CD4-positive, CD25-positive, alpha-beta regulatory T cell (primary cell): ENCODE measurements at places on chromosomes 7 and 10. TPM values are rescaled to one million over a fixed set of nuclear protein-coding genes. Genes with fewer than 3 reads are reported as not detected.

The ARHGAP22 gene
- polyA plus RNA-seq: not detected

The STOX1 gene
- polyA plus RNA-seq: not detected

The FAM24B gene
- polyA plus RNA-seq: 9.0 TPM

The IDI2 gene
- not detected for polyA plus RNA-seq

The MNX1 gene
- polyA plus RNA-seq: not detected

The GDF10 gene
- not detected for polyA plus RNA-seq

The ASB10 gene
- not detected for polyA plus RNA-seq

The RARRES2 gene
- polyA plus RNA-seq: not detected

The ADCYAP1R1 gene
- not detected for polyA plus RNA-seq

The GPR15LG gene
- polyA plus RNA-seq: not detected

The EIF5AL1 gene
- polyA plus RNA-seq: 0.29 TPM

DNA sequence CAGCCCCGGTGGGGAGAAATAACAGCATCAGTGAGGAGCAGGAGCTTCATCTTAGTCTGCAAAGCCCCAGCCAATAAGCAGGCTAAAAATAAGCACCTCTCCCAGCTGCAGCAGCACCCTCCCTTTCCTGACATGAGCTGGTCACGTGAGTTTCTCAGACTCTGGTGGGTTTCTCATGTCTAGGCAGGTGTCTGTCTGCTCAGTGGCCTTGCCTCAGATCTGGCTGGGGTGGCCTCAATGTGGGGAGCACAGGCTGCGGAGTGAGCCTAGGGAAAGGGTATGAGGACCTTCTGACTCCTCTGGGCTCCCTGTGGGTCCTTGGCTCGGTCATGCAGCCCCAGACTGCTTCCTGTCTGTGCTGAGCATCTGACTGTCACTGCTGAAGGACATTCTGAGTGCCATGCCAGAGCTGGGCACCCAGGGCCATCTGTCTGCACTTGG lies 81.6 kb upstream of the LRRC4 start:
- H3K4me1 ChIP-seq: peaks cover 26% of the 10 kb centered on the region
- H3K27ac ChIP-seq: no peak overlapping the region
- H3K36me3 ChIP-seq: no peaks in the 10 kb centered on the region
- no peak for DNase-seq
- no peak overlapping the region for H3K4me3 ChIP-seq

DNA sequence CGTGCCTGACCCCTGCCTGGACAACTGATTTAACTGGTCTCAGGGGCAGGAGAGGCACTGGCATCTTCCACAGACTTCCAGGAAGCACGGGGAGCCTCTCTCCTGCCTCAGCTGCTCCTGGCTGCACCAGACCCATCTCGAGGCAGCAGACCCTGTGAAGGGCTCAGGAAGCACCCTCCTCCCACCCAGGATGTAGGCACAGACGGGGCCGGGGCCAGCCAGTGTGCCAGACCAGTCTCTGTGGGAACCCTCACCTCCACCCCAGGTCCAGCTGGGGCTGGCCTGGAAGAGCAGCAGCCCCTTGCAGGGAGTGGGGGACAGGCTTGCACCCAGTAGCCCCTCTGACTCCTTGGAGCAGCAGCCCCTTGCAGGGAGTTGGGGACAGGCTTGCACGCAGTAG lies 56.3 kb downstream of the RASGEF1A start:
- no peak overlapping the region for H3K4me3 ChIP-seq
- DNase-seq: no peak
- H3K27ac ChIP-seq: no peak overlapping the region
- no peaks in the 10 kb centered on the region for H3K4me1 ChIP-seq
- no peaks in the 10 kb centered on the region for H3K27me3 ChIP-seq

GRCh38 chr7:112202816-112203215 lies 3.4 kb downstream of the DOCK4 start:
- H3K36me3 ChIP-seq: no peaks in the 10 kb centered on the region
- H3K27ac ChIP-seq: no peak overlapping the region
- H3K4me1 ChIP-seq: peaks cover 31% of the 10 kb centered on the region
- DNase-seq: no peak

DNA sequence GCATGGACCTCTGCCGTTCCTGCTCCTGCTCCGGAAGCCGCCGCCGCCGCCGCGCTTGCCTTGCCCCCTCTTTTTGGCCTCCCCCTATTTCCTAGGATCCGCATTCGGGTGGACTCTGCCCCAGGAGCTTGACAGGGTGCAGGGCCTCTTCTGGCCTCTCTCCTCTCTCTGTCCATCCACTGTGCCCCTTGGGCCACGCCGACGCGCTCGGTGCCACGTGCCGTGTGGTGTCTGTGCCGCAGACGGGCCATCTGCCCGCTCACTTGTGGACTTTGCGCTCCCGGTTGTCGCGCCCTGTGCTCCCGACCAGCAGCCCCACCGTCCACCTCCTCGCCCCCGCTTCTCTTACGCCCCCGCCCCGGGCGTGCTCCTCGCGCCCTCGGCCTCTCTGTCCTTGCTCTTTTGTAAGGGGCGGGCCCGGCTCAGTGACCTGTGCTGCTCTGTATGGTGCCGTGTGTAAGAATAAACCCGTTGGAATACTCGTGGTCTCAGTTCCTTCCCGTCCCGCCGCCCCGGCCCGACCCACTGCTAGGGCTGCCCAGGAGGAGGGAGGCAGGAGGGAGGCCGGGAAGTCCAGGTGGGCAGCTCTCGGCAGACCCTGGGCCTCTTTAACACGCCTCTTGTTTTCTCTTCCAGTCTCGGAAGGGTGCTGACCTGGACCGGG lies 37.0 kb downstream of the AGAP3 start:
- peaks cover 3% of the 10 kb centered on the region for H3K36me3 ChIP-seq
- no peaks in the 10 kb centered on the region for H3K27me3 ChIP-seq
- H3K27ac ChIP-seq: no peak overlapping the region
- no peak overlapping the region for H3K4me3 ChIP-seq
- no peak for DNase-seq
- H3K4me1 ChIP-seq: no peaks in the 10 kb centered on the region

- no peaks in the 10 kb centered on the region for H3K36me3 ChIP-seq
- H3K4me3 ChIP-seq: no peak overlapping the region
- H3K27me3 ChIP-seq: no peaks in the 10 kb centered on the region
- DNase-seq: no peak
These were observed 100.6 kb downstream of the PLXNA4 start for GRCh38 chr7:132475669-132476116.

- peaks cover 9% of the 10 kb centered on the region for H3K36me3 ChIP-seq
- H3K4me1 ChIP-seq: peaks cover 44% of the 10 kb centered on the region
- H3K27me3 ChIP-seq: no peaks in the 10 kb centered on the region
- H3K4me3 ChIP-seq: peak overlapping the region; percentile 93
These were observed 1.4 kb downstream of the ATP5F1C start for GRCh38 chr10:7789390-7789789.

DNA sequence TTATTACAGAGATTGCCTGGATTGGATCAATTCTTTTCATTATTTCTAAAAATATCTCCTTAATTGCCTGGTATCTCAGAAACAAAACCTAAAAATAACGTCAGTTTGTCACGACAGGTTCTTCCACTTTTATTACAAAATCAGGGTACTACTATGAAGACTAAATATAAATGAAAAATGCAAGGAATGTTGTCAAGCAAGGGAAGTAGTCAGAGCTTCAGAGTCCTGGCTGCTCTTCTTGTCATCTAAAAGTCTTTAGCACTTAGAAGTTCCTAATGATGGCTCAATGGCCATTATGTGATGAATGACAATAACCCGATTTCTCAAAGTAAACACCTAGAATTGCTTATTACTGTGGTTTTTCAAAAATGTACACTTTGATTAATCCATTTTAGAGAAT lies 192.2 kb downstream of the SEMA3A start:
- H3K27me3 ChIP-seq: no peaks in the 10 kb centered on the region
- no peaks in the 10 kb centered on the region for H3K36me3 ChIP-seq
- H3K27ac ChIP-seq: no peak overlapping the region
- H3K4me3 ChIP-seq: no peak overlapping the region
- no peak for DNase-seq
- H3K4me1 ChIP-seq: no peaks in the 10 kb centered on the region

GRCh38 chr7:9600974-9601373 lies 1167.6 kb downstream of the NXPH1 start:
- DNase-seq: no peak
- no peaks in the 10 kb centered on the region for H3K36me3 ChIP-seq
- no peaks in the 10 kb centered on the region for H3K27me3 ChIP-seq
- no peaks in the 10 kb centered on the region for H3K4me1 ChIP-seq
- H3K27ac ChIP-seq: no peak overlapping the region

DNA sequence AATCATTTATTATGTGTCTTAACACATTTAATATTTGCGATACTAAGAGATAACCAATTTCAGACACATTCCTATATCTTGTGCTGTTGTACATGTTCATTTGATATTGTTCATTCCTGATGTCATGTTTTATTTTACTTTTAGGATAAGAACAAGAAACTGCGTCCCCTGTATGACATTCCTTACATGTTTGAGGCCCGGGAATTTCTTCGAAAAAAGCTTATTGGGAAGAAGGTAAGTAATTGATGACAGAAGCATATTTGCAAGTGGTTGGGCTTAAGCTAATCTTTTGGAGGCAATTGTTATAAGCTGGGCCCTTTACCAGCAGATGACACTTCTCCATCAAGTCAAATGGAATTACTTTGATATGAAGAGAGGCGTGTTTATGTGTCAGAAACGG lies 155.3 kb downstream of the SND1 start:
- H3K4me1 ChIP-seq: no peaks in the 10 kb centered on the region
- no peak overlapping the region for H3K4me3 ChIP-seq
- H3K36me3 ChIP-seq: peaks cover 26% of the 10 kb centered on the region
- H3K27me3 ChIP-seq: no peaks in the 10 kb centered on the region

DNA sequence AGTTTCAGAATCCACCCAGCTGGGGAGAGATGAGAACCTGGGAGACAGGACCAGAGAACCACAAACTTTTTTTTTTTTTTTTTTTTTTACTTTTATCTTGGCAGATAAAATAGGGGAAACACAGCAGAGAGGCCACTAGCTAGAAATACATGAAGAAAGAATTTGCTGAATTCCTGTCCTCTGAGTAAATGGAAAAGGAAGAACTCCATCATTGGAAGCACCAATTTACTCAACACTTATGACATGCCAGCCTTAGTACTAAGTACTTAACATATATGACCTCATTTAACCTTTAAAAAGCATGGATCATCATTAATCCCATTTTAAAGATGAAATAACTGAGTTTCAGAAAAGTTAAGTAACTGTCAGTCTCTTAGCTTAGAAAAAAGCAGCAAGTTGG lies 343.0 kb upstream of the NPSR1 start:
- no peaks in the 10 kb centered on the region for H3K27me3 ChIP-seq
- H3K4me3 ChIP-seq: no peak overlapping the region
- H3K36me3 ChIP-seq: no peaks in the 10 kb centered on the region

DNA sequence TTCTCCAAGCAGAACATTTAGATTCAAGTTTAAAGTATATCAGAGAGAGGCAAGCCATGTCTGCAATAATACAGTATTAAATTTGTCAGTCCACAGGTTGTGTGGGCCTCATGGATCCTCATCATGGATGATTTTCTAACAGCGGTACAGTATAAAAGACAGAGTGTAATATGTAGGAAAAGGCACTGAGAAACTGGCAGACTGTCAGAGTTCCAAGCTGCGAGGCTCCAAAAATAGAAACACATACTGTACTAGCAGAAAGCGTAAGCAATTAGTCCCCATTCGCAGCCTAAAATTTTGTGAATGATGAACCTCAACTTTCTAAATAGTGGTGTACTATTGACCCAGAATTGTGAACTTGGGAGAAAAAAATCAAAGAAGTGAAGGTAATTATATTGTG lies 933.3 kb downstream of the XPNPEP1 start:
- no peaks in the 10 kb centered on the region for H3K4me1 ChIP-seq
- no peak for DNase-seq
- H3K36me3 ChIP-seq: no peaks in the 10 kb centered on the region
- H3K27me3 ChIP-seq: no peaks in the 10 kb centered on the region

GRCh38 chr7:132415259-132415658 lies 161.0 kb downstream of the PLXNA4 start:
- DNase-seq: no peak
- H3K4me1 ChIP-seq: no peaks in the 10 kb centered on the region
- no peak overlapping the region for H3K27ac ChIP-seq
- no peaks in the 10 kb centered on the region for H3K36me3 ChIP-seq

GRCh38 chr10:47047577-47048525 lies 136.6 kb downstream of the PTPN20 start:
- H3K4me3 ChIP-seq: no peak overlapping the region
- H3K27me3 ChIP-seq: no peaks in the 10 kb centered on the region
- no peak overlapping the region for H3K27ac ChIP-seq
- peak; percentile 60 for DNase-seq
- peaks cover 9% of the 10 kb centered on the region for H3K4me1 ChIP-seq

DNA sequence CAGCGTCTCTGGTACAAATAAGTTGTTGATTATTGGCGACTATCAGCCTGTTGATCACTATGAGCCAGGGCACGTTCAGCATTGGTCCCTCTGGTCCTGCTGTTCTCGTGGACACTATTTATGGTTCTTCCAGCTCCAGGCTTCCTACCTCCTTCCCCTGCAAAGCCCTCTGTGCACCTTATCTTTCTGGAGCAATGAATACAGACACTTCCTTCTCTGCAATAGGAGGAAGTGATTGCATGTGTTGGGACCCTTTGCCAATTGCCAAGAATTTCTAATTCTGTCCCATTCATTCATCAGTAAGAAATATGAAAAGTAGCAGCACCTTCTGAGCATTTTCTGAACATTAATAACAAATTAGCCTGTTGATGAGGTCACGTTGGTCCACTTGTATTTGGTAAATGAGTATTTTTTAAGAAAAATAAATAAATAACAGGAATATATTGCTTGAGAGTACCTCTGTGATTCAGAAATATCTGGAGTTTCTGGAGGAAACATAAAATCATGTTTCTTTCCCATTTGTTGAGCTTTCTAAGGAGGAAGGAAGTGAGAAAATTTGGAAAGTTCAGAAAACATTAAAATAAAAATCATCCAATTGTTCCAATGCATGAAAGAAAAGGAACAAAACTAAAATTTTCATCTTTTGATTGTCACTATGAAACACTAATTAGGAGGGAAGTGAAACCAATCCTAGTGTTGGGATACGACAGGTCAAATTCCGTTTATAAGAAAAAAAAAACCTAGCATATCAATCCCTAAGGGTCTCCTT lies 259.1 kb upstream of the KLF6 start:
- no peak overlapping the region for H3K4me3 ChIP-seq
- no peaks in the 10 kb centered on the region for H3K36me3 ChIP-seq
- H3K4me1 ChIP-seq: no peaks in the 10 kb centered on the region
- no peak overlapping the region for H3K27ac ChIP-seq

DNA sequence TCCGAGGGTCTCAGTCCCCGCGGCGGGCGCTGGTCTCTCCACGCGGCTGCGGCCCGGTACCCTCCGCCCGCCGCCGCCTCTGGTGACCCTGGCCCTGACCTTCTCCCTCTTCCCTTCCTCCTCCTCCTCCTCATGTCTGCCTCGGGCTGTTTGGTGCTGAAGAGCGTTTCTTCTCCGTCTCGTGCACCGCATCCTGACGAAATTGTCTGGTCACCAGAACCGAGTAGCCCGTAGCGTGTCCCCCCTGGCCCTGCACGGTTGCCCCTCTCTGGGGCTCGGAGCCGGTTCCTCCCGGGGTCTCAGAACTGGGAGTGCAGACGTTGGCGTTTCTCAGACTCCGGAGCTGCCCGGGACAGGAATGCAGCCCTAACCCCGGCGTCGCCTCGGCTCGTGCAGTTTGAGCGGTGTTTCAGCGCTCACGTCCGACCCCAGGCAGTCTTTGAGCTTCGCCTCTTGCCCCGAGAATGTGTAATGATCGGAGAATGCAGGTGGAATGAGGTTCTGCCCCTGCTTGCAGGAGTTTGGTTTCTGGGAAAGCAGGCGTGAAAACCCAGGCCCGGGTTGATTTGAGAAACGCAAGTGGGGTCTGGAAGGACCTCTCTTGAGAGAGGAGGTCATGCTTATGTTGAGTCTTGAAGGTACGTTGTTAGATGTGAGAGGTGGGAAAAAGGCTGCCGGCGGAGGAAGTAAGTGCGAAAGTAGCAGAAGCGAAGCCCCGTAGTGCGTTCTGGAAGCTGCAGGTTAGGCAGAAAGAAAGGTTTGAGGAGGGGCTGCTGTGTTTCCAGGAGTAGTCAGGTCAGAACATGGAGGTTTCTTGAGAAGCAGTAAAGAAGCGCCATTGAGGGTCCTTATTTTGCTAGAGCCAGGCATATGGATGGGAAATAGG lies 743 bp downstream of the RBM17 start:
- H3K27me3 ChIP-seq: no peaks in the 10 kb centered on the region
- no peaks in the 10 kb centered on the region for H3K36me3 ChIP-seq
- peaks cover 72% of the 10 kb centered on the region for H3K4me1 ChIP-seq
- peak; percentile 63 for DNase-seq
